ENCODE measurements at places on chromosomes 7 and 10.

DNA sequence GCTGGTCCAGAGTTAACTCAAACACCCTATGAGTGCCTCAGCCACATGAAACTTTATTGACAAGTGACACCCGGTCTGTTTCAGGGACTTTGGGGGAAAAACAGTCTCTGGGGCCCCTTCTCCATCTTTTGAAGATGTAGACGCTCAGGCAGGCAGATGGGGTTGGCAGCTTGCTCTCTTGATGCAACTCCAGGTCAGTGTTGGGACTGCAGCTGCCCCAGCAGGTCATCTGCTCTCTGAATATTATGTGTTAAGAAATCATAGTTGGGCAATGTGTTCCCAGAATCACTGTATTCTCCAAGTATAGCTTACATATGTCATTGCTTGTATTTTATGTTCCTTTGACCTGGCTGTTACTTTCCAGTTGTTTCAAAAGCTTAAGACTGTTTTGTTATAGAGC lies 544.9 kb upstream of the MGMT start:
- no peak for DNase-seq

DNA sequence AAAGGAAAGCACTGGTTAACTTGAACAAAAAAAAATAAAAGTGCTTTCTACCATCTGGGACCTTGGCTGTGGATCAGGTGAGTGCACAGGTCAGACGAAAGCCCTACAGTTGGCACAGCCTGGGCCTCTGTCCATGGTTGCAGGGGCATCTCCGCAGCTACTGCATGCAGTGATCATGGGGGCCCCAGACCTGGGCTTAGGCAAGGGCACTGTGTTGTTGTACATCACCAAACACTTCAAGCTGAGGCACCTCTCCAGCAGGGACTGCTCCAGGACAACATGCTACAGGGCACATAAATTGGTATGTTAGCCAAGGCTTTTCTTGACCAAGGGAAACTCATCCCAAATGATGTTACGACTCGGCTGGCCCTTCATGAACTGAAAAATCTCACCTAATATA lies 23.5 kb downstream of the KLHL7 start:
- no peak for DNase-seq

GRCh38 chr7:20288036-20288435 lies 42.7 kb upstream of the ITGB8 start:
- DNase-seq, result no peak

DNA sequence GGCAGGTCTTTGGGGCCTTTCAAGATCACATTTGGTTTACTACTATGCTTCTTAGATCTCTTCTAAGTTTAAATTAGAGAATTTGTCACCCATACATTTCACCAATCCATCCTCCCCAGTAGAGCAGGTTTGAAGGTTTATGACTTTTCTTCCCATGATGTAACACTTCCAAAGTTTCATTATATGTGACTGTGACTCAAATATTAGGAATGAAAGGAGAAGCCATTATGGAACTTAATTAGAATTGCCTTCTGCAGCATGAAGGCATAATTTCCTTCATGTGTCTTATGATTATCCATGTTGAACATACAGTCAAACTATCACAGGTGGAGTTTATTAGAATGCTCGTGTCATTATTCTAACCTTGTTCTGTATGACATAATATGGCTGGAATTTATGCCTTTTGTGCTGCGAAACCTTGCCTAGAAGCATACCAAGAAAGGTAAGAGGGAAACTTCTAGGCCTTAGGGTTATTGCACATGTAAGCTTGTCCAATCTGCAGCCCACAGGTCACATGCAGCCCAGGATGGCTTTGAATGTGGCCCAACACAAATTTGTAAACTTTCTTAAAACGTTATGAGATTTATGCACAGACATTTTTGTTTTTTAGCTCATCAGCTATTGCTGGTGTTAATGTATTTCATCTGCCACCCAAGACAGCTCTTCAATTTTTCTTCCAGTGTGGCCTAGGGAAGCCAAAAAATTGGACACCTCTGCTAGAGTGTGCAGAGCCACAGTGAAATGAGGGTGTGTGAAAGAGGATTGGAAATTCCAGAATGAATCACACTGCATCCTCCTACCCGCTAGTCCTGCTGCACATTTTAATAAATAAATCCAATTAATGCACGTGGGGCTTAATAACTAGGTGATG lies 133.6 kb downstream of the TMEM26 start:
- no peak for DNase-seq

DNA sequence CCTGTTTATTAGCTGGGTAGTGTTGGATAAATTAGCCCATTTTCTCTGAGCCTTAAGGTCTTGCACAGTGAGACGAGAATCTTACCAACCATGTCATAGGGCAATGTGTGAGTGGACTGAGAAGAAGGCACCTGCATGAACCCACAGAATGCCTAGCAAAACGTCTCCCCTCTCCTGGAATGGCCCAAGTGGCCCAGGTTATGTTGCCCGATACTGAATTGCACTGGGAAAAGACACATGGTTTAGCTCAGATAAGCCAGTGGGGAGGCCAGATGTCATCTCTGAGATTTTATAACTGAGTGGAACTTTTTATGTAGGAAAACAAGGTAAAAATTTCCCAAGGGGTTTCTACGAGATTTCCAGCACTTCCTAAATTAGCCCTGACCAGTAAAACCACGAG lies 104.7 kb upstream of the IKZF1 start:
- no peak for DNase-seq

DNA sequence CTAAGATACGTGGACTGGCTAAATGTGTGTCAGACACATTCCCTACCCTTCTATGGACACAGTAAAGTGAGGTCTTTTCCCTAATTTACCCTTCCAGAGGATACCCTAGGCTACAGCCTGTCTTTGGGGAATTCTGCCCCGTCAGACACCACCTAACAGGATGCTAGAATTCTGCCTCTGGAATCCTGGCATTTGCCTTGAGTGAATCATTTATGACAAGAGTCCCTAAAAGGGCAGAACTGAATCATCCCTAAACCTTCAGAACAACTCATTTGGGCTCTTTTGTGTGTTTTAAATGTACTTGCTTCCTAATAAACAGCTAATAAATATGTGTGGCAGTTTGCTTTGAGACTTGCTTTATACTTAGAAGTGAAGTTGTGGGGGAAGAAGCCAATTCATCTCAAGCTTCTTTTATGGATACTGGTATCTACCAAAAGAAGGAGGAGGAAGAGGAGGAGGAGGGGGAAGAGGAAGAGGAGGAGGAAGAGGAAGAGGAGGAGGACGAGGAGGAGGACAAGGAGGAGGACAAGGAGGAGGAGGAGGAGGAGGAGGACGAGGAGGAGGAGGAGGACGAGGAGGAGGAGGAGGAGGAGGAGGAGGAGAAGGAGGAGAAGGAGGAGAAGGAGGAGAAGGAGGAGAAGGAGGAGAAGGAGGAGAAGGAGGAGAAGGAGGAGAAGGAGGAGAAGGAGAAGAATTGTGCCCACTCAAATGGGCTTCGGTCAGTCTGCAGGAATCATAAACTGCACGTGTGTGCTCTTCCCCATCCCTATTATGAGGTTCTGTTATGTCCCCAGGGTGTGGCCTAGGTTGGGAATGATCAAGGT lies 27.1 kb downstream of the PARP12 start:
- DNase-seq, result no peak

DNA sequence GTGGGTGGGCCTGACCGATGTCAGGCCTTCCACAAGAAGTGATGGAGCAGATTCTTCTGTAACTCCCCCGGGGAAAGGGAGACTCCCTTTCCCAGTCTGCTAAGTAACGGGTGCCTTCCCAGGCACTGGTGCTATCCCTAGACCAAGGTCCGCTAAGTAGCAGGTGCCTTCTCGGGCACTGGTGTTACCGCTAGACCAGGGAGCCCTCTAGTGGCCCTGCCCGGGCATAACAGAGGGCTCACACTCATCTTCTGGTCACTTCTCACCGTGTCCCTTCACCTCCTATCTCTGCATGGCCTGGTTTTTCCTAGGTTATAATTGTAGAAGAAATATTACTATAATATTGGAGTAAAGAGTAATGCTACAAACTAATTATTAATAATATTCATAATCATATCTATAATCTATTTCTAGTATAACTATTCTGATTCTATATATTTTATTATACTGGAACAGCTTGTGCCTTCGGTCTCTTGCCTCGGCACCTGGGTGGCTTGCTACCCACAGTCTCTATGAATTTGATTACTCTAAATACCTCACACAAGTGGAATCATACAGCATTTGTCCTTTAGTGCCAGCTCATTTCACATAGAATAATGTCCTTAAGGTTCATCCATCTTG lies 1378.7 kb downstream of the XPNPEP1 start:
- no peak for DNase-seq

All from D721Med (cell line).